ENCODE measurements at places on chromosomes 7 and 10.

- no peaks in the 10 kb centered on the region for H3K36me3 ChIP-seq
- DNase-seq = peak; percentile 51
- H3K4me3 ChIP-seq = no peak overlapping the region
- H3K27me3 ChIP-seq = no peaks in the 10 kb centered on the region
- no peaks in the 10 kb centered on the region for H3K4me1 ChIP-seq
Observed at GRCh38 chr10:9305018-9305655, 1250.6 kb downstream of the GATA3 start.

GRCh38 chr10:101535949-101536348, 52.1 kb downstream of the POLL start:
- H3K27ac ChIP-seq = no peak overlapping the region
- DNase-seq = no peak
- peaks cover 21% of the 10 kb centered on the region for H3K4me1 ChIP-seq
- no peaks in the 10 kb centered on the region for H3K27me3 ChIP-seq

DNA sequence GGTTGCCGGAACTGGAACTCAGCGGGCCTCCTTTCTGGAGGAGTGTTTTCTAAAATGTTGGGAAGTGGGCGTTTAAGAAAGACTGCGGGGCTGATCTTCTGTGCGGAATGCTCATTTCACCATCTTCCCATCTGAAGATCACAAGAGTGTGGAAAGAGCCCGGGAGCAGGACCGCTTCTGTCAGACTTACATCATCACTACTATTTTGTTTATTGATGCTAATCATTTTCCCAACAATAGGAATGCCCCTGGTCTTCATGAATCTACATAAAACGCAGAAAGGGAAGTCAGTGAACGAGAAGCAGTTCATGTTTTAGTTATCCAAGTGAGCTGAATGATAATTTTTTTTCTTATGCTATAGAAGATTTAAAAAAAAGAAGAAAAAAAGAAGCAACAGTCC, 447.8 kb upstream of the MKI67 start:
- no peaks in the 10 kb centered on the region for H3K36me3 ChIP-seq
- H3K4me3 ChIP-seq = no peak overlapping the region
- no peak for DNase-seq
- H3K27ac ChIP-seq = no peak overlapping the region
- H3K4me1 ChIP-seq = peaks cover 12% of the 10 kb centered on the region

DNA sequence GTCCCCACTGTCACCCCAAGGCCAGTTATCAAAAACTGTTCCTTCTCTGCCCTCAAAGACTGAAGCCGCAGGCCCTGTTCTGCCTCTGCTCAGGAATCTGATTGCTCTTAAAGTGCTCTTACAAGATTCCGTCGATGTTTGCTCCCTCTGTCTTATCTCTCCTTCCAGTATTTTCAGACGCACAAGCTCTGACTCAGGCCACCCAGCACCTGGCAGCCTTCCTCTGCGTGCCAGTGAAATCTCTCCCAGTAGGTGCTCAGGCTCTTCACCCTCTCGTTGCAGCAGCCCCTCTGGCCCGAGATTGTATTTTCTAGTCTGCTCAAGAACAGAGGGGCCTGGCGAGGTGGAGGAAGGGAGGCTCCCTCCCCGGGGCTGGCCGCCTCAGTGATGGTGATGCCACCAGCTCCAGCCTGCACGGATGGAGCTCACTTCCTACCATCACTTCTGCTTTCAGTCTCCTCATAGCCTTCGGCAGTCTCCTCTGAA, 276.2 kb downstream of the USP6NL start:
- no peaks in the 10 kb centered on the region for H3K36me3 ChIP-seq
- no peak overlapping the region for H3K4me3 ChIP-seq
- peaks cover 26% of the 10 kb centered on the region for H3K4me1 ChIP-seq
- H3K27me3 ChIP-seq = no peaks in the 10 kb centered on the region
- no peak for DNase-seq
- H3K27ac ChIP-seq = no peak overlapping the region

- peak; percentile 18 for DNase-seq
- H3K4me1 ChIP-seq = no peaks in the 10 kb centered on the region
- no peak overlapping the region for H3K27ac ChIP-seq
- H3K27me3 ChIP-seq = no peaks in the 10 kb centered on the region
- H3K4me3 ChIP-seq = no peak overlapping the region
Observed at GRCh38 chr10:59499460-59499859, 137.1 kb upstream of the FAM13C start.

DNA sequence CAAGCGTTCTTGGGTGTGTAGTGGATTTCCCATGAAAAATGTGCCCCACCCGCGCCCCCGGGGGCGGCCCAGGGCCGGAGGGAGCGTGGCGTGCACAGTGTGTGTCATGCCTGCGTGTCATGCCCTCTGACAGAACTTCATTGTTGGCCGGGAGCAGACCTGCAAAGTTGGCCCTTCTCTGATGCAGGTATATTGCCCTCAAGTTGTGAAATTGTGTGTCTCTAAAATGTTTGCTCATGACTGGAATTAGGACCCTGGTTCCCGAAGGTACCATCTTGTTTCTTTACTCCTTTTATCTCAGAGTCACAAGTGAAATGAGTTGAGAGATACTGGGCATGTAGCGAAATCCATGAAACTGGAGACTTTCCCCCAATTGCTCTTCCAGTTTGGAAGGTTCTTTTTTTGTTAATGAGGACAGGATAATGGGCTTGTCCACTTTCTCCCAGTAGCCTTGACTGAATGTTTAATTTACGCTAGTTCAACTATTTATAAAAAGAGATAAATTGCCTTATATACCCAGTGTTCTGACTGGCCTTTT, 26.2 kb downstream of the ADK start:
- H3K27me3 ChIP-seq = no peaks in the 10 kb centered on the region
- H3K36me3 ChIP-seq = no peaks in the 10 kb centered on the region

- H3K27me3 ChIP-seq = no peaks in the 10 kb centered on the region
- no peak overlapping the region for H3K4me3 ChIP-seq
- H3K36me3 ChIP-seq = no peaks in the 10 kb centered on the region
- H3K27ac ChIP-seq = no peak overlapping the region
Observed at GRCh38 chr10:6046773-6047611, 15.2 kb downstream of the IL2RA start.
